ENCODE measurements at places on chromosomes 3 and 15.

- no peak for DNase-seq
Observed at GRCh38 chr15:80579611-80580010, 115.5 kb upstream of the ABHD17C start.

GRCh38 chr3:153513236-153513635 is 351.2 kb downstream of the RAP2B start:
- no peak for DNase-seq

DNA sequence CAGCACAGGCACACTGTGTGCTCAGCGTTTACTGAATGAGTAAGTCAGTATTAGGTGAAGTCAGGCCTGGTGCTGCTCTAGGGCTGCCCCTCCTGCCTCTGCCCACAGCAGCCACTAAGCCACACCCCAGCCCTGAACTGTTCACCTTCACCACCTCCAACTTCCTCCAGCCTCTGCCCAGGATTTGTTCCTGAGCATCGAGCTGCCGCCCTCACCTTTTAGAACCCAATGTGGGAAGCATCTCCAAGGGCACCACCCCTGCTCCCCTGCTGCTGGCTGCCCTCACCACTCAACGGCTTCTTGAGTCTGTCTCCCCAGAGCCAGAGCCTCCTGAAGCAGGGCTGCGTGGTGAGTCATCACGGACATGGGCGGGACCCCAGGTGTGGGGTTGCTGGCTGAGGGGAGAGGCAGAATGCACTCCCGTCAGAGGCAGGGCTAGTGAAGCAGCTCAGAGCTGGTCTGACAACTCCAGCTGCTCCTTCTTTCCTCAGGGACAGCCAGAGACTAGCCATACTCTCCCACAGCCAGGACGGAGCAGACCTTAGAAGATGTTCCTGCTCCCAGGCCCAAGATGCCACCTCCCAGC is 5.8 kb downstream of the HYAL2 start:
- no peak for DNase-seq

- no peak for DNase-seq
Observed at GRCh38 chr3:112579232-112579631, 17.4 kb downstream of the SLC35A5 start.

DNA sequence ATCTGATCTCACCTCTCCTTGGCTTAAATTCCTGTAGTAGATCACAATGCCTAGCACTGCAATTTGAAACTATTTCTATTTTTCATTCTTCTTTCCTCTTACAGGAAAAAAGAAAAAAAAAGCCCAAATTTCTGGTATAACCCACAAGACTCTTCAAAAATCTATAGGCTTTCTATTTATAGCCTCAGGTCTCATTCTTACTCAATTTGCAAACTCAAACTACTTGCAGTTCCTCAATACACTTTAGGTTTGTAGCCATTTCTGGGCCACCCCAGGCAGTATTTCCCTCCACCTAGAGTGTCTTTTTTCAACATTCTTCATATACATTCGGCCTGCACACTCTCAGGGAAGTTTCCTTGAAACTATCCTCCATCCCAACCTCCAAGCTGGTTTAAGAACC is 169.0 kb downstream of the TBC1D5 start:
- DNase-seq: no peak

DNA sequence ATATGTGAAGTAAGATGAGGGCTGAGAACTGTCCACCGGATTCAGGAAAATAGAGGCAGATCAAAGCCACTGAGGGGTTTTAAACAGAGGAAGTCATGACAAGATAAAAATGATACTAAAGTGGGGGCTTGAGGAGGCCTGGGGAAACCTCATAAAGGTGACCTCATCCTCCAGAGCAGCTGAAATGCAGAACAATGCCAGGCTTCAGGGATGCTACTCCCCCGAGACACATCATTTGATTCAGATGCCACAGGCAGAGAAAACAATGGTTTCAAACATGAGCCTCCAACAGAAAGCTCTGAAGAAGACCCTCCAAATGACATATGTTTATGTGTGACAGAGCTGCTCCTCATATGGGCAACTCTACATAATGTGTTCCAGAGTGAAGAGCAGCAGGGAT is 6.4 kb downstream of the CFAP20DC start:
- DNase-seq: no peak

- peak; percentile 97 for DNase-seq
Observed at GRCh38 chr3:178382449-178383061, 153.7 kb upstream of the KCNMB2 start.

DNA sequence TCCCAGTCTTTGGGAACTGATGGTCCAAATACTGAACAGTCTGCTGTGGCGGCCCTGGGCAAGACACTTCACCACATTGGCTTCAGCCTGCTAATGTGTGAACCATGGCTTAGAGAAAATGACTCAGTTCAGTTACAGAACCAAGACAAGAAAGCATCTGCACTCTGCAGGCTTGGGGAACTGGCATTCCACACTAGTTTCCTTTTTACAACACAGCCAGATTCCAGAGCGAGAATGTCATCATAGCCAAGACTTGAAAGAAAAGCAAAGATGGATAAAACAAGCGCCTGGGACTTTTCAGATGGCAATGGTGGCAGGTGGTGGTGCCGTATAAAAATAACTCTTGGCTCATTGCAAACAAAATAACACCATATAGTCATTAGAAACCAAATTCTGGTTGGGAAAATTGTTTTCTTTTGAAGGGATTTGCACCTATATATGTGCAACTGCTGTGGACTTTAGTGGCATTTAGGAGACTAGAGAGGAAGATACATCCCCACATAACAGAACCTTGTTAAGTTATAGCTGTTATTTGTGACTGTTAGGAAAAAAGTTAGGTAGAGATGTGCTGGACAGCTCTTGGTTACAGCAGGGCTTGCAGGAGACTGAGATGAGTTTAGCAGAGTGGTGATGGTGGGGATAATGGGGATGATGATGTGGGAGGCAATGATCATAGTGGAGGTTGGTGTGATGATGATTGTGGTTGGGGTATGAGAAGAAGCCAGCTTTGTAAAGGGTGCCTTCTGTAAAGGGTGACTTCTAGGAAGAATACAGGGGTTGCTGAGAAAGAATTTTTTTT is 273.6 kb downstream of the THRB start:
- peak; percentile 94 for DNase-seq

DNA sequence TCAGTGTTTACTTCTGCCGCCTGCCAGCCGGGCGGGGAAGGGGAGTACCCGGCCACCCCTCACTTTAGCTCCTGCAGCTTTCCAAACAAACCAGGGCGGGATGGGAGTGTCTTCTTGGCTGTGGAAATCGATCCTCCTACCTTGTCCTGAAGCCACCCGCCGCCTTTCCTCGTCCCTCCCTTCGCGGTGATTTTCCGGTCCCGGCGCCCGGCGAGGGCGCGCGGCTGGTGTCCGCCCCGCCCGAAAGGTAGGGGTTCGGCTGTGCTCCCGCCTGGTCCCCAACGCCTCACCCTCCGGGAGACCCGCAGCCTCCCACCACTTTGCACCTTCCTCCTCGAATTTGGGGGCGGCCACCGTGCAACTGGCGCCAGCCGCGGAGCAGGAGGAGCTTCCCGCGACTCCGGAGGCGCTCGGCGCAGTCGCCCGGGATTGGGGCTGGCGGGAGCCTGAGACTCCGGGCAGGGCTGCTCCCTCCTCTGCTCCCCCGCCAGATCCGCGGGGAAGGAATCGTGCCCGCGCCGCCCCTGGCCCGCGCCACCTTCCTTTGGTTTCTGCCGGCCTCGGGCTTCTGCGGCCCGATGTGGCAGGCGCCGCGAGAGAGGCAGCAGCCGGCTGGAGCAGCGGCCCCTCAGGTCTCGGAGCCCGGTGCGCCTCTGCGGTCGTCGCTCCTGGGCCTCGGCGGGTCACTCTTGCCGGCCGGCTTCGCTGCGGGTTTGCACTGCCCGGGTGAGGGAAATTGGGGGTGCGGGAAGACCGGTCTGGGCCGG is 30.7 kb upstream of the ST3GAL6 start:
- no peak for DNase-seq

DNA sequence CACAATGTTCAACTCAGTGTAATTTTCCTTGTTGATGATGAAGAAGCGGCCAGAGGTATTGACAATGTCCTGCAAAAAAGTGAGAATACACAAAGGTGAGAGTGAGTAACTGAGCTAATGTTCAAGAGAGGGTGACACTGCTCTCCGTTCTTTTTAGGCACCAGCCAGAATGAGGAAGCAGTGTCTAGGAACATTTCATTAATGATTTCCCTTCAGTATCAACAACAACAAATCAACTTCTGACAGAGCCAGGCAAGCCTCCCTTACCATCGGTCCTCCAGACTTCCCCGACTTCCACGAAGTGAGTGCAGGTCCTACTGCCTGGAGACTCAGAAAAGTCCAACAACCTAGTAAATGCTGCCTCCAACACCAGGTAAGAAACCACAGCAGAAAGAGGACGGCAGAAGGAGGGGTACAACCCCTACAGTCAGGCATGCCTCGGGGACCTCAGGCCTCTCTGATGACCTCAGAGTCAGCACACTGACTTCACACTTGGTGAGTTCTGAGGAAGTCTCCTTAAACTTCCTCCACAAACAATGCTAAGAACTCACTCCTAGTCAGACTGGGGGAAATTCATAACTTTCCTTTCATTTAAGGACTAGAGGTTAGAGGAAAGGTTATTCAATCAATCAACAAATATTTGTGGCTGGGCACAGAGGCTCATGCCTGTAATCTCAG is 62.7 kb downstream of the NPTN start:
- no peak for DNase-seq

GRCh38 chr15:58957101-58957973 is 23.9 kb upstream of the SLTM start:
- no peak for DNase-seq
